HFFc6 (cell line): ENCODE measurements at places on chromosomes 11 and 22.

- peaks cover 15% of the 10 kb centered on the region; the same call in 1 of the 2 replicates for H3K4me1 ChIP-seq
- H3K27ac ChIP-seq = no peak overlapping the region
- H3K27me3 ChIP-seq = peaks cover 17% of the 10 kb centered on the region
- DNase-seq = no peak
- H3K36me3 ChIP-seq = no peaks in the 10 kb centered on the region
Observed at GRCh38 chr11:117821431-117821830, 3.1 kb downstream of the FXYD2 start.

GRCh38 chr22:19960491-19961200 is 19.0 kb upstream of the TXNRD2 start:
- H3K4me1 ChIP-seq = no peaks in the 10 kb centered on the region; the same call in 1 of the 2 replicates
- peaks cover 4% of the 10 kb centered on the region; the same call in 1 of the 2 replicates for H3K27me3 ChIP-seq

- peak overlapping the region; percentile 81 for H3K27ac ChIP-seq
- DNase-seq = peak; percentile 23
- peaks cover 53% of the 10 kb centered on the region for H3K4me1 ChIP-seq
- no peaks in the 10 kb centered on the region; the same call in 1 of the 2 replicates for H3K27me3 ChIP-seq
- H3K36me3 ChIP-seq = no peaks in the 10 kb centered on the region
Observed at GRCh38 chr11:130846606-130847005, 69.7 kb downstream of the SNX19 start.

DNA sequence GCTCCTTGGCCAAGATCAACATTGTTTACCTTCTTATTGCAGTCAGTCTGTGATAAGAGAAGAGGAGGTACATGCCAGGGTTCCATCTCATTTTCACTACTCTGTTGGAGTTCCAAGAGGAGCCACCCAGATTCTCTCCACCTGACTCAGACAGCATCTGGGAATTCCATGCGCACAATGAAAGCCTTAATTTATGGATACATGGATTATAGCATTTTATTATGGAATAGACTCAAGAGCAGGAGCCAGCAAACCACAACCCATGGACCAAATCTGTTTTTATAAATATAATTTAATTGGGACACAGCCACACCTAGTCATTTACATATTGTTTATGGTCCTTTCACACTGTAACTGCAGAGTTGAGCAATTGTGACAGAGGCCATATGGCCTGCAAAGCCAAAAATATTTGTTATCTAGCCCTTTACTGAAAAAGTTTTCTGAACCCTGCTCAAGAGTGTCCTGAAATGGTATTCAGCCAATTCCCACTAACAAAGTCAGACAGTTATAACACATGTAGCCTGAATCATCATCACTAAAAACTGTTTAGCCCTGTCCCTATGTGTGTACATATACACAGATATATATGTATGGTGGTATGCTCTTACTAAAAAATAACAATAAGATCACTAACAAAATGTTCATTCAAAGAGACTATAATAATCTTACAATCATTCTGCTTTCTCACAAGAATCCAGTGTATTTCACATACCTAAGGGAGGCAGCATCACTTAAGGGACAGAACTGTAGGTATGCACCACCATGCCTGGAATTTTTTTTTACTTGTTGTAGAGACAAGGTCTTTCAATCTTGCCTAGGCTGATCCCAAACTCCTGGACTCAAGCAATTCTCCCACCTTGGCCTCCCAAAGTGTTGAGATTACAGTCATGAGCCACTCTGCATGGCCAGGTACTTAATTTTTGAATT is 104.5 kb upstream of the TEAD1 start:
- H3K36me3 ChIP-seq = peaks cover 18% of the 10 kb centered on the region; the same call in 1 of the 2 replicates
- no peaks in the 10 kb centered on the region for H3K27me3 ChIP-seq
- H3K4me3 ChIP-seq = no peak overlapping the region
- peaks cover 36% of the 10 kb centered on the region for H3K4me1 ChIP-seq
- peak overlapping the region; percentile 30; the same call in 1 of the 2 replicates for H3K27ac ChIP-seq
- no peak for DNase-seq

- H3K4me1 ChIP-seq = peaks cover 66% of the 10 kb centered on the region
- DNase-seq = no peak
- no peaks in the 10 kb centered on the region for H3K27me3 ChIP-seq
- H3K27ac ChIP-seq = peak overlapping the region; percentile 71
- H3K4me3 ChIP-seq = no peak overlapping the region
Observed at GRCh38 chr11:5290106-5290505, 11.6 kb downstream of the OR51B4 start.

DNA sequence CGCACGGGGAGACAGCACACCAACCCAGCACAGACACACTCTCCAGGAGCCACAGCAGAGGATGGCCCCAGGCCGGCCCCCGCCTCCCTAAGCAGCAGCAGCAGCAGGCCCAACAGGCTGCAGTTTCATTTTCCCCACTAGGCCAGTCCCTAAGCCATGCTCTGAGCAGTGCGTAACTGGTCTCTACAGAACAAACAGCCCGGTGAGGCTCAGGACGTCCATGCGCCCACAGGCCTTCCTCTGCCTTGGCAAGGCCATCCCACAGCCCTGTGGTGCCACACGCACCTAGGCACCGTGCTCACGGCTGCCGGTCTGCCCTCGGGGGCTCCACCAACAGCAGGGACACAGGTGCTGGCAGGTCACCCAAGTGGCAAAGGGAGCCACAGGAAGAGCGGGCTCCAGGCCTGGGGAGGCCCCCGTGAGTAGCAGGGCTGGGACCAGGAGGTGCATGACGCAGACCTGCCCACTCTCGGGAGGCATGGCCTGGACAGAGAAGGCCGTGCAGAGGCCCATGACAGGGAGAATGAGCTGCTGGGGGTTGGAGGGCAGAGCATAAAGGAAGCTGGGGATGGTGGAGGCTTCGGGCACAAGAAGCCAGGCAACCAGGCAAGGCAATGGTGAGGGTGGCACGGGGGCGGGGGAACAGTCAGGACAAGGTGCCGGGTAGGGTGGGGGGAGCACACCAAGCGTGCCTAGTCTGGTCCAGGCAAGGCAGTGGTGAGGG is 1.4 kb upstream of the MOB2 start:
- H3K4me1 ChIP-seq = no peaks in the 10 kb centered on the region
- no peaks in the 10 kb centered on the region; the same call in 1 of the 2 replicates for H3K27me3 ChIP-seq
- no peaks in the 10 kb centered on the region for H3K36me3 ChIP-seq
- no peak for DNase-seq

- no peak overlapping the region for H3K27ac ChIP-seq
- no peak for DNase-seq
- peaks cover 2% of the 10 kb centered on the region for H3K27me3 ChIP-seq
- peaks cover 44% of the 10 kb centered on the region for H3K36me3 ChIP-seq
- 0 out of 2 replicates have a peak, but pooled peaks cover 5% of the 10 kb centered on the region for H3K4me1 ChIP-seq
Observed at GRCh38 chr22:49894322-49895054, 23.8 kb downstream of the ALG12 start.

GRCh38 chr11:113045146-113045545 is 83.9 kb downstream of the NCAM1 start:
- no peak overlapping the region for H3K27ac ChIP-seq
- no peak overlapping the region for H3K4me3 ChIP-seq
- no peaks in the 10 kb centered on the region for H3K27me3 ChIP-seq
- no peaks in the 10 kb centered on the region for H3K4me1 ChIP-seq
- H3K36me3 ChIP-seq = peaks cover 9% of the 10 kb centered on the region

DNA sequence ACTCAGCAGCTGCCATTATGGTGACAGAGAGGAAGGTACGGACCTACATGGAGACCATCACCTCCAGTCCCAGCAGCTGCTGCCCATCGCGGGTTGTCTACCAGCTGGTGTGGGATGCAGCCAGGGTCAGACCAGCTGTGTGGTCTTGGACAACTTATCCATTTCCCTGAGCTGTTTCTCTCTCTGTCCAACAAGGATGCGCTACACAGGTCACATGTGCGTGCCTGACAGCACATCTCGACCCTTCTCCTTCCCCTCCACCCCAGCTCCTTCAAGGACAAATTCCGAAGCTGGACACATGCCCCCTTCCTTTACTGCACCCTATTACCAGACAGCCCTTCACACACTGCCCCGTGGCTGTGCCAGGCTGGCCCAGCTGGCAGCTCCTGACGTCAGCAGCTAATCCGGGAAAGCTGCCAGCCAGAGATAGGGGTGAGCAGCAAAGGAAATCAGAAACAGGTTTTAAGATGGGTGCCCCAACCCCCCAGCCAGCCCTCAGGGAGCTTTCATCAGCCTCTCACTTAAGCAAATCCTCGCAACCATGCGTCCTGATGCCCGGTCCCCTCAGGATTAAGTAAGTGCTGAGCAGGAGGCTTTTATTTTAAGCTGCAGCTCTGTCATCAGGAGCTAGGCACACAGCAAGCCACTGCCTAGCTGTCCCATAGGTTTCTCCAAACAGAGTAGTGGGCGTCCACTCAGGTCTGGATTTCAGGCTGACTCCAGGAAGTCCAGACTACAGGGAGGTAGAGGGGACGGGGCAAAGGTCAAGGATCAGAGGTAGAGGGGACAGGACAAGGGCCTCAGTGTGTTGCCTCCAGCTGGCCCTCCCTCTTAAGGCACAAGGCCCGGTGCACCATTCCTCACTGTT is 20.3 kb downstream of the TEF start:
- H3K4me3 ChIP-seq = peak overlapping the region; percentile 3; the same call in 1 of the 2 replicates
- DNase-seq = peak; percentile 74

DNA sequence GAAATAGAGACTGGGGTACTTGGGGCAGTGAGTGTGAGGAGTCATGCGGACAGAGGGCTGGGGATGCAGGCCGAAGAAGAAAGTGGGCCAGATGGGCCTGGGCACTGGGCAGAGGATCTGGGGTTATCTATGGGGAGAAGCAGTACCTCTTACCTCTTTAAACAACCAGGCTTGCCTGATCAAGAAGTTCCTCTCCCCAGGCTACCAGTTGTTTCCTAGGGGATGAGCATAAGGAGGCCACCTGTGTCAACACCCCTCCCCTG is 98.4 kb upstream of the PITPNB start:
- no peaks in the 10 kb centered on the region for H3K36me3 ChIP-seq
- peaks cover 18% of the 10 kb centered on the region for H3K4me1 ChIP-seq
- no peak for DNase-seq
- no peak overlapping the region for H3K4me3 ChIP-seq

GRCh38 chr11:70666311-70666710 is 268.0 kb downstream of the CTTN start:
- H3K4me1 ChIP-seq = no peaks in the 10 kb centered on the region; the same call in 1 of the 2 replicates
- H3K27ac ChIP-seq = no peak overlapping the region
- peaks cover 9% of the 10 kb centered on the region for H3K27me3 ChIP-seq
- no peak overlapping the region for H3K4me3 ChIP-seq

DNA sequence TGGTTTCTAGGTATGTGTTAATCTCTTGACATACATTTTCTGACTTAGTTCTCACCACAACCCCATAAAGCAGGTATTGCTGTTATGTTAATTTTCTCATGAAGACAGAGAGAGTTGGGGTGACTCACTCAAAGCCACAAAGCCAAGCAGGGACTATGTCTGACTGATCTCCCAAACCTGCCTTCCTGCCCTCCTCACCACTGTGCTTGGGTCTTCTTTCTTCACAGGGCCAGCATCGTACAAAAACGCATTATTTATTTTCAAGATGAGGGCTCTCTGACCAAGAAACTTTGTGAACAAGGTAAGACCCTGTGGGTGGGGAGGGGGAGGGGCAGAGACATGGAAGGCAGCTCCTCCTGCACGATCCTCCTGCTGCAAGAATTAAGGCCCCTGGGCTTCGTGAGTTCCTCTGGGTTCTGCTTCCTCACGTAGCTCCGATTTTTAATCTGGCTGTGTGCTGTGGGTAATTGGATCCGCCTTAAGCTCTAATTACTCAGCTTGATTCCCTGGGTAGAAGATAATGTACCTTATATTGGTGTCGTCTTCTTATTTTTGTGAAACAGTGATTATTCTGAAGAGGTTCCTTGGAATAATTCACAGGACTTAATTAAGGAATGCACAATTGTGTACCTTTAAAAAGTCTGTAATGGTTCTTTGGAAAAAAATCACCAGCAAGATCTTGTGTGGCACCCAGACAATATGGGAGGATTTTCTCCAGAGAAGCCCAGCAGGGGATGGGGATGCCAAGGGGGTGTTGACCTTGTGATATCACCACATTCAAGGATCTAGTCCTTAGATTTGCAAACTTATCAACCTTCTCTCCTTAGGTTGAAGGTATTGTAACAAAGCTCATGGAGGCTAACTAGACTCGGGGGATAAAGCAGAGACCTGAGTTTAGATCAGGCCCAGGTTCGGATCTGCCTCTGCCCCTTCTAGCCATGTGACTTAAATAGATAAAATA is 112.9 kb downstream of the SPON1 start:
- H3K4me1 ChIP-seq = no peaks in the 10 kb centered on the region
- H3K36me3 ChIP-seq = no peaks in the 10 kb centered on the region
- H3K27me3 ChIP-seq = peaks cover 2% of the 10 kb centered on the region; the same call in 1 of the 2 replicates
- no peak for DNase-seq
- no peak overlapping the region for H3K4me3 ChIP-seq
- no peak overlapping the region for H3K27ac ChIP-seq

- H3K36me3 ChIP-seq = peaks cover 7% of the 10 kb centered on the region
- H3K4me1 ChIP-seq = no peaks in the 10 kb centered on the region
- H3K27me3 ChIP-seq = no peaks in the 10 kb centered on the region
- H3K4me3 ChIP-seq = no peak overlapping the region
- DNase-seq = peak; percentile 0
Observed at GRCh38 chr22:16989915-16990314, 18.1 kb downstream of the GAB4 start.

GRCh38 chr22:19117111-19117512 is 5.1 kb downstream of the DGCR2 start:
- no peaks in the 10 kb centered on the region for H3K36me3 ChIP-seq
- H3K27ac ChIP-seq = no peak overlapping the region
- no peak for DNase-seq
- H3K27me3 ChIP-seq = no peaks in the 10 kb centered on the region
- peaks cover 33% of the 10 kb centered on the region for H3K4me1 ChIP-seq

- no peak overlapping the region for H3K4me3 ChIP-seq
- H3K4me1 ChIP-seq = peaks cover 11% of the 10 kb centered on the region
- H3K36me3 ChIP-seq = no peaks in the 10 kb centered on the region; the same call in 1 of the 2 replicates
- H3K27ac ChIP-seq = no peak overlapping the region
Observed at GRCh38 chr11:121717296-121717695, 264.5 kb upstream of the SORL1-AS1 start.

- H3K36me3 ChIP-seq = peaks cover 17% of the 10 kb centered on the region
- H3K27me3 ChIP-seq = peaks cover 1% of the 10 kb centered on the region
- H3K4me3 ChIP-seq = no peak overlapping the region
Observed at GRCh38 chr11:9887472-9887871, 223.6 kb downstream of the SWAP70 start.

DNA sequence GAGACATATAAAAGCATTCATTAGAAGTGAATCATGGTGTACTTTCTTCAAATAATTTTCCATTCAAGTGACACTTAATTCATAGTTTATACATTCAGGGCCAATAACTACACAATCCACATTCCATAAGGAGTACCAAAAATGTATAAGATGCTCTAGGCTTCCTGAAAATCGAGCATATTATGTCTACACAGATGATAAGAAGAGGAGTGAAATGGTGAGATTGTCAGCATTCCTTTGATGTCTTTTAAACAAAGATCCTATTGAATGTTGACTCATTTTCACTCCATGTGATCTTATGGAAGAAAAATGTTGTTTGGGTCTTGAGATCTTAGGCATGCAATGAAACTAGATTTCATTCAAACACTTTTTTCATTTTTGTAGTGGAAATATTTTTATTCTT is 843.2 kb downstream of the KCNA4 start:
- no peak overlapping the region for H3K4me3 ChIP-seq
- H3K36me3 ChIP-seq = peaks cover 3% of the 10 kb centered on the region; the same call in 1 of the 2 replicates
- no peaks in the 10 kb centered on the region for H3K27me3 ChIP-seq
- peak; percentile 71 for DNase-seq
